ENCODE measurements at places on chromosomes 4 and X. TPM values are rescaled to one million over a fixed set of nuclear protein-coding genes. Genes with fewer than 3 reads are reported as not detected.

DNA sequence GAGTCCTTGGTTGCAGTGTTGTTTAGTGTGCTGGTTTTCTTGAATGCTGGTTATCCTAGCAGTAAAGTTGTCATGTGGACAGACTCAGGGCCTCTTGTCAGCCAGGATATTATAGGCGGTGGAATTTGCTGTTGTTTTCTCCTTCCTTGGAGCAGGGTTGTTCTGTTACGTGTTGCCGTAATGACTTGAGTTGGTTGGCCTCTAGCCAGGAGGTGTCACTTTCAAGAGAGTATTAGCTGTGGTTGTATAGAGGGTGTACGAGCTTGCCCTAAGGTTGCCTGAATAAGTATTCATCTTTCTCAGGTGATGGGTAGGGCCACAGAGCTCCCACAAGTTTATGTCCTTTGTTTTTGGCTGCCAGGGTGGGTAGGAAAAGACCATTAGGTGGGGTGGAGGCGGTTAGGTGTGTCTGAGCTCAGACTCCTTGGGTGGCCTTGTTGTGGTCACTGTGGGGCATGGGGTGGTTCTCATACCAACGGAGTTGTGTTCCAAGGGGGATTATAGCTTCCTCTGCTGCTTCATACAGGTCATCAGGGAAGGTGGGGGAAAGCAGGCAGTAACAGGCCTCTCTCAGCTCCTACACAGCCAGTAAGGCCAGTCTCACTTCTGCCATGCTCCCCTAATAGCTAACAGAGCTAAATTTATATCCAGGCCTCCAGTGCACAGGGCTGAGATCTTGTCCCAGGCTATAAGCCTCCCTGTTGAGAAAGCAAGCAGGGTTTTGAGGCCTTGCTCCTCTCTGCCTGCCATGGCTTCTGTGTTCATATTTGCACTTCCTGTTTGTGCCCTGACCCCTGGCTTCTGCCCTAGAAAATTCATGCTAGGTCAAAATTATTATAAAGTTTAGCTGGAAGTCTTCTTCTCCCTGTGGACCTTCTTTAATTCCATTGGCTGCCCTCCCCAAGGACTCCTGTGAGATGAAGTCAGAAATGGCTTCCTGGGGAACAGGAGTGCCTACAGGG lies 594.7 kb downstream of the RAPGEF2 start:
- DNase-seq: no peak

- DNase-seq: no peak
Measured at GRCh38 chrX:55187281-55187680, 32.9 kb upstream of the PAGE5 start.

GRCh38 chrX:115946059-115946458 lies 224.5 kb upstream of the AGTR2 start:
- DNase-seq: no peak

- DNase-seq: peak; percentile 16
Measured at GRCh38 chrX:108123591-108124366, 32.2 kb downstream of the ATG4A start.

- no peak for DNase-seq
Measured at GRCh38 chr4:826508-827208, 729 bp upstream of the CPLX1 start.

DNA sequence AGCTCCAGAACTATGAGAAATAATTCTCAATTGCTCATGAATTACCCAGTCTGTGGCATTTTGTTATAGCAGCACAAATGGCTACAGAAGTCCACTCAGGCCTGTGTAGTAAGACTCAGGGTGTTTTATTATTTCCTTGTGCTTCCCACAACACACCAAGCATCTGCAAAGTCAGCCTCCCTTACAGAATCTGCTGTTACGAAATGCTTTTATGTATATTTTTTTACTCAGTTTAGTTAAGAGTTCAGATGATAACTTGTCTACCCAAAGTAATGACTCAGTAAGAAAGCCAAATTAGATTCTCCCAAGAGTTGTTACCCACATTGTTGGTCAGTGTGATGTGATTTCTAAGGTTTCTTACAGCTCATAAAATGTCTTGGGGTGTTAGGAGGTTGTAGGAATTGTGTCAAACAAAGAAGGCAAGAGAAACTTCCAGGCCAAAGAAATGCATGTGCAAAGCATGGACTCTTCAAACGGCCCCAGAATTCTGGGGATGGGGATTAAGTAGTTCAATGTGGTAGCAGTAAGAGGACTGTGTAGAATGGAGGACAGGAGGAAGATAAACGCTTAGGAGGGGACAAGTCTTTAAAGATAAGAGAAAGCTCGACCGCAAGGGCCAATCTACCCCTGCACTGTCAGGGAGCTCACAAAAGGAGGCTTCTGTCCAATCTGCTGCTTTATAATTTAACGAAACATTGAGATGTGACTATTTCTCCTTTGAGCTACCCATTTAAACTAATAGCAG lies 35.4 kb upstream of the TMEM184C start:
- no peak for DNase-seq

The NMU gene
- not detected for total RNA-seq

The SLC10A4 gene
- 0.22 TPM for total RNA-seq

DNA sequence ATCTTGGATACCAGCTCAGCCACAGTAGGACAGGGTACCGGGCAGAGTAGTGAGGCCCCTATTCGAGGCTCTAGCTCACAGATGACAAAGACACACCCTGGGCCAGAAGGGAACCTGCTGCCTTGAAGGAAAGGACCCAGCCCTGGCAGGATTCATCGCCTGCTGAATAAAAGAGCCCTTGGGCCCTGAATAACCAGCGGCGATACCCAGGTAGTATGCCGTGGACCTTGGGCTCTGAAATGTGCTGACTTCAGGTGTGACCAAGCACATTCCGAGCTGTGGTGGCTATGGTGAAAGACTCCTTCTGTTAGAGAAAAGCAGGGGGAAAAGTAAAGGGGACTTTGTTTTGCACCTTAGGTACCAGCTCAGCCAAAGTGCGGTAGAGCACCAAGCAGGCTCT lies 14.6 kb downstream of the MED14 start:
- no peak for DNase-seq

The CTAG1B gene
- total RNA-seq: not detected
